NCI-H748 treated with DMSO at 0.1 percent for 48 hours (cell line): ENCODE measurements at places on chromosomes 3 and 15.

- no peak for DNase-seq
These were observed 37.6 kb downstream of the ZNF148 start for GRCh38 chr3:125337506-125337905.

DNA sequence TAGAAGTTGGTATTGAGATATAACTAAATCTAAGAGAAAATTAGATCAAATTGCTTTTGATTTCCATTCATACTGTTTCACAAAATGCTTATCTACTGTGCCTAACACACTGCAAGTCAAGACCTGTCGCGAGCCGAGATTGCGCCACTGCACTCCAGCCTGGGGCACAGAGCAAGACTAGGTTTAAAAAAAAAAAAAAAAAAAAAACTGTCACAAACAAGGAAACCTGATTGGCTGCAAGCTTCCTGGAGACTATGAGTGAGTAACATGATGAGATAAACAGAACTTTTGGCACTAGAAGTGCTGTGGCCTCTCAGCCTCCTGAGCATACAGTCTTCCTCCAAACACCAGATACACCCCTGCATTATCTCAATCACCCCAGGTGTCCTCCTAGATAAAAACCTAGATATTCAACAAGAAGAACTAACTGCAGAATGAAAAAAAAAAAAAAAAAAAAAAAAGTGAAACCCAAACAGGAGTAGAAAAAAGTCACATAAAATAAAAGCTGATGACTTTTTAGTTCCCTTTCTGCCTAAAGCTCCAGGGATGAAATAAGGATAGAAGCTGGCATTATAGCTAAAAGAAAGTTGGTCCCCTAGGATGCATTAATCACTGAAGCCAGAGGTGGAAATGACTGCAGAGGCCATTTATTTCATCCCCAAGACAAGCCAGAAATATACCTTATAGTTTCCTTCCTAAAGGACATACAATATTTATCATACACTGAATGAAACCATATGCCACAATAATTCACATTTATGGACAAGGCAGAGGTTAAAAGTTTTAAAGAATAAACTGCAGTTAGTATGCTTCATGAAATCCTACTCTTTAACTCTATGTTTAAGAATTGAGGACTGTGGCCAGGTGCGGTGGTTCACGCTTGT is 82.4 kb downstream of the P3H2 start:
- DNase-seq: no peak

- DNase-seq: no peak
These were observed 149.9 kb downstream of the OR4M2 start for GRCh38 chr15:22229990-22230819.

DNA sequence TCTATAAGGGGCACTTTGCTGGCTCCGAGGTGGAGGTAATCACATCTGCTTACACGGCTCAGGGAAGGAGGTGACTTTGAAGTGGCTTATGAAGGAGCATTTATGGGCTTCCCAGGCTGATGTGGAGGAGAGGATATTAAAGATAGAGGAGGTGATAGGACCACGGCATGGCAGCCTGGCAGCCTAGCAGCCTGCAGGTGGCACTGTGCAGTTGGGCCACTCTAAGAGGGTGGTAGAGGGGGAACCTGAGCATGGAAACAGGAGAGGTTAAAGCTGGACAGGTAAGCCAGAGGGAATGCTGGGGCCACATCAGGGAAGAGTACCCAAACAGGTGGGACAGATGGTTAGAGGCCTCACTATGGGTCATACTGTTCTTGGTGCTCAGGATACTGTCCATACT is 375.0 kb downstream of the WDR72 start:
- DNase-seq: no peak

GRCh38 chr3:195098741-195099525 is 172.0 kb downstream of the XXYLT1 start:
- no peak for DNase-seq

DNA sequence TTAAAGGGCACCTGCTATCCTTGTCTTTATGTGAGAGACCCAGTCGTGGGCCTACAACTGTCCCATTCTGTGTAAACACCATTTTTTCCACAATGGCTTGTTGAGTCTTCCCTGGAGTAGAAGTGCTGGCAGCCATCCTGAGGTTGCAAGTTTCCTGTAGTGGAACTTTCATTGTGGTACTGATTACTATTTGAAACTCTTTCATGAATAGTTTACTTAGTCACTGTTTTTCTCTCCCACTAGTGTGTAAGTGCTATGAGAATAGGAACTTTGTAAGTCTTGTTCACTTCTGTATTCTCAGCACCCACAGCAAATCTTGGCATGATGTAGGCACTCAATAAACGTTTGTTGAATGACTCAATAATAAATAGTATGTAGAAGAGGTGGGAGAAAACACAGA is 48.6 kb downstream of the RARB start:
- DNase-seq: no peak

GRCh38 chr3:101722394-101723173 is 1.8 kb upstream of the CEP97 start:
- no peak for DNase-seq

DNA sequence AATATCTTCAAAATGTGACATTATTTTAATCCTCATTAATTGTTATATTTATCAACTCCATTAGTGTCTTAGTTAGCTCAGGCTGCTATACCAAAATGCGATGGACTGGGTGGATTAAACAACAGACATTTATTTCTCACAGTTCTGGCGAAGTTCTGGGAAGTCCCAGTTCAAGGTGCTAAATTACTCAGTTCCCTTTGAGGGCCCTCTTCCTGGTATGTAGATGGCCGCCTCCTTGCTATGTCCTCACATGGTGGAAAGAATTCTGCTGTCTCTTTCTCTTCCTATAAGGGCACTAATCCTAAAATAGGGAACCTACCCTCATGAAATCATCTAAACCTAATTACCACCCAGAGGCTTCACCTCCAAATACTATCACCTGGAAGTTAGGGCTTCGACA is 38.8 kb upstream of the DUT start:
- no peak for DNase-seq

- no peak for DNase-seq
These were observed 39.3 kb downstream of the LRRK1 start for GRCh38 chr15:100958326-100959065.

GRCh38 chr15:71011503-71012155 is 103.6 kb upstream of the THSD4 start:
- DNase-seq: peak; percentile 23

- no peak for DNase-seq
These were observed 172.1 kb downstream of the KLF13 start for GRCh38 chr15:31498756-31499155.

DNA sequence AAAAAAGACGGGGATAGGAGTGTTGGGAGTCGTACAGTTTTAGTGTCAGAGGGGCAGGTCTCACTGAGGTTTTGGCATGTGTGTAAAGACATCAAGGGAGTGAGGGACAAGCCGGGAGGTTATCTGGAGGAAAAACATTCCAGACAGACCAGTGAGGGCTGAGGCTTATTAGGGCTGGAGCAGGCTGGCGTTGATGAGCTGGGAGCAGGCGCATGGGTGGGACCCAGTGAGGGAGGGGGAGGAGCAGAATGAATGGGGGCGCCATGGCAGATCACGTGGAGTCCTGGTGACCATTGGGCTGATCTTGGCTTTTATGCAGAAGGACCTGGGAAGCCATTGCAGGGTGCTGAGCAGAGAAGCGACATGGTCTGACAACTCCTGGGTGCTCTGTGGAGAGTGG is 180.2 kb downstream of the SLCO3A1 start:
- DNase-seq: no peak

- no peak for DNase-seq
These were observed 194.1 kb upstream of the ZBTB20 start for GRCh38 chr3:115341208-115341607.

GRCh38 chr3:110969229-110970211 is 102.1 kb upstream of the NECTIN3 start:
- no peak for DNase-seq

- no peak for DNase-seq
These were observed 9.6 kb upstream of the FOXP1 start for GRCh38 chr3:71593106-71593505.

GRCh38 chr3:42036483-42036823 is 54.7 kb upstream of the TRAK1 start:
- no peak for DNase-seq

GRCh38 chr3:71149959-71150954 is 433.3 kb downstream of the FOXP1 start:
- DNase-seq: peak; percentile 14

GRCh38 chr3:172800156-172800555 is 49.6 kb downstream of the ECT2 start:
- no peak for DNase-seq

- no peak for DNase-seq
These were observed 53.7 kb downstream of the SCN11A start for GRCh38 chr3:38998086-38998485.

DNA sequence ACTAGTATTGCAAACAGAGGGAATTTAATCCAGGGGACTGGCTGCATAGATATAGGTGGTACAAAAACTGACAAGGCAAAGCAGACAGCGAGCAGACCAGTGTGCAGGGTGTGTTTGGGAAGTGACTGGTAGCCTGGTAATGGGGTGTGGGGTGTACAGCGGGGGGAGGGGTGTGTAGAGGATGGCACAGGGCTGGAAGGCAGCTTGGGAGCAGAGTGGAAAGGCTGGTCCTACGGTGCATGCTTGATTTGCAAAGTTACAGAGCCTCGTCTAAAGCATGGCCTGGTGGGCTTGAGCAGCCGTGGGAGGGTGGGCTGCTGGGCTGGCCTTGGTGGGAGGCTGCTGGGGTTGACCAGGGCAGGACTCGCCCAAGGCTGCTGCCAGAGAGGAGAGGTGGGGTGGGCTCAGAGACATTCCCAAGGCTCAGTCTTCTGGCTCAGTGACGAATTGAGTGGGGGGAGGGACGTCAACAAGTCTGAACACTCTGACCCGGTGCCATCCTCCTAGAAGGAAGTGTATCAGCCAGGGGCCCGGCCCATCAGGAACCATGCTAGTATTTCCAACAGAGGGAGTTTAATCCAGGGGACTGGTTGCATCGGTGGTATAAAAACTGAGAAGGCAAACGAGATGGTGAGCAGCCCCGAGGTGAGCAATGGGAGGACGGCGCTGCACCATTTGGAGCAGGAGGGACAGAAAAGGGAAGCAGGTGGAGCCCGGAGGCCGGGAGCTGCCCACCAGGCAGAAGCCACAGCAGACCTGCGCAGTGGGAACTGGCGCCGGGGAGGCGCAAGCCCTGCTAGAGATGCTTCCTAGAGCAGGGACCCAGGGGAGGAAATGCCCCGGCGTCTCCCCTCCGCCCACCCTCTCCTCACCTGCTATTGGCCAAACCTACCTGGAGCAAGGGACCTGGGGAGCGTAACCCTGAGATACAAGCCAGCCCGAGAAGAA is 29.2 kb downstream of the CPN2 start:
- DNase-seq: no peak

- no peak for DNase-seq
These were observed 103.6 kb upstream of the CTNNB1 start for GRCh38 chr3:41095702-41096101.

- no peak for DNase-seq
These were observed 120.1 kb downstream of the VGLL4 start for GRCh38 chr3:11523572-11524101.

DNA sequence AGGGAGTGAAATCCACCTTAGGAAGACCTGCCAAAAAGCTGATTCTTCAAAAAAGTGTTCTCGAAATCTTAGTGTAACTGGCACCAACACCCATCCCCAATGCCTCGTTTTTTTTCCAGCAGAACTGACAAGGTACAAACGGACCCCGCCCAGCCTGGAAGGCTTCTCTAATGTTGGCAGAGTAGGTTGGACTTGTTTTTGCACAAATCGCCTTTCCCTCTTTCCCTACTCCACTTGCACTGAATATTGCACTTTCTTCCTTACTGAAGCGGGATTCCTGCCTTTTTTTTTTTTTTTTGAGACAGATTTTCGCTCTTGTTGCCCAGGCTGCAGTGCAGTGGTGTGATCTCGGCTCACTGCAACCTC is 544 bp upstream of the TIMMDC1 start:
- no peak for DNase-seq

- DNase-seq: no peak
These were observed 18.6 kb downstream of the ARIH1 start for GRCh38 chr15:72492733-72493132.

GRCh38 chr15:63238796-63239195 is 38.6 kb upstream of the APH1B start:
- no peak for DNase-seq

DNA sequence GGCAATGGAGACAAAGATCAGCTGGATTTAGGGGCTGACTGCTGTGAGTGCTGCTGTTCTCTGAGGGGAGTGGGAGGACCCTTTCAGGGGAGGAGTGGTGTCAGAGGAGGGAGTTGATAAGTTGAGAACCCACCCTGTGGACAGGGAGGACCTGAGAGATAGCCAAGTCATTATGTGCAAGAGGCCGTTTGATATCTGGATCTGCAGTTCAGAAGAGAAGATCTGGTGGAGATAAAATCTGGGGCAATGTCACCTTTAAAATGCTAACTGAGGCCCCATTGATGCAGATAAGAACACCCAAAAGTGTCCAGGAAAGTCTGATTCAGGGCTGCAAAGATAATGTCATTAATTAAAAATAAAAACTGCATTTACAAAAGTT is 256.1 kb upstream of the HES1 start:
- no peak for DNase-seq

GRCh38 chr3:131973731-131974130 is 61.1 kb downstream of the CPNE4 start:
- no peak for DNase-seq

- DNase-seq: no peak
These were observed 16.3 kb upstream of the ST3GAL6 start for GRCh38 chr3:98746882-98747281.

DNA sequence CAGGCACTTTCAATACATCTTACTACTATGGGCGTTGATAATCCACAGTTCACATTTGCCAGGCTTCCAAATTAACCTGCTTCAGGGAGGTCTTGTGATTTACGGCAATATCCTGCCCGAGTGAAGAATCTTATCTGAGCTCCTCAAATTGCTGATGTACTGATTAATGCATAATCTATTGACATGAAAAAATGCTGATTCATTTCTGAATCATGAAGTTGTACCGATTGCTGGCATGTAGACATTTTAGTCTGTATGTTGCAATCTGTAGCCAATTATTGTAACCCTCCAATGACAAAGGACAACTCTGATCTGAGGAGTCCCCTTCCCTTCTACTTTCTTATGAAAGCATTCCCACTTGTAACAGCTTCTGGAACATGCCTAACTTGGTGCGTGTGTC is 97.2 kb downstream of the SEC22A start:
- DNase-seq: no peak

GRCh38 chr15:79496838-79497237 is 64.7 kb downstream of the MINAR1 start:
- no peak for DNase-seq

GRCh38 chr3:117133066-117133465 is 423.5 kb downstream of the TUSC7 start:
- DNase-seq: no peak

DNA sequence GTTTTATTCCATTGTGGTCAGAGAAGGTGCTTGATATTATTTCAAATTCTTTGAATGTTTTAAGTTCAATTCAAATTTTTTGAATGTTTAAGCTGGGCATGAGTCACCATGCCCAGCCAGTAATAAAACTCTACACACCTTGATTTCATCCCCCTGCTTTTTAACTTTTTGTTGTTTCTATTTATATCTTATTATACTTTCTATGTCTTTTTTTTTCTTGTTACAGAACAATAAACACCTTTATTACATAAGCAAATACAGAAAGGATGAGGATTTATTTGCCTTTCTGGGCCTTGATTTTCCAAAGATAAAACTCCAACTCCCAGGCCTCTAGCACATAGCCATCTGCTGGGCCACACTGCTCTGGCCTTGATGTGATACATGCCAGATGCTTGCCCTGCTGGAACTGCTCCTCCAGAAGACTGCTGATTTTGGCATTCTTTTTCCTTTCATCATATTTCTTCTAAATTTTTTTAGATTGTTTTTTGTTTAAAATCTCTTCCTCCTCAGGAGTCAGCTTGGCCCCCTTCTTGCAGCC is 14.0 kb downstream of the DNAH12 start:
- no peak for DNase-seq

- no peak for DNase-seq
These were observed 6.1 kb downstream of the RHO start for GRCh38 chr3:129534428-129535027.
